ENCODE measurements at places on chromosomes 1 and 21.
A peak's percentile ranks its signal among the peaks of the same experiment; 100 is the strongest.

GRCh38 chr21:25568246-25568645 is 39.0 kb downstream of the MRPL39 start:
- DNase-seq: no peak

GRCh38 chr1:174134003-174134659 is 25.2 kb upstream of the RABGAP1L start:
- DNase-seq: no peak

- DNase-seq: no peak
Observed at GRCh38 chr1:54122135-54122751, 30.6 kb downstream of the CDCP2 start.

DNA sequence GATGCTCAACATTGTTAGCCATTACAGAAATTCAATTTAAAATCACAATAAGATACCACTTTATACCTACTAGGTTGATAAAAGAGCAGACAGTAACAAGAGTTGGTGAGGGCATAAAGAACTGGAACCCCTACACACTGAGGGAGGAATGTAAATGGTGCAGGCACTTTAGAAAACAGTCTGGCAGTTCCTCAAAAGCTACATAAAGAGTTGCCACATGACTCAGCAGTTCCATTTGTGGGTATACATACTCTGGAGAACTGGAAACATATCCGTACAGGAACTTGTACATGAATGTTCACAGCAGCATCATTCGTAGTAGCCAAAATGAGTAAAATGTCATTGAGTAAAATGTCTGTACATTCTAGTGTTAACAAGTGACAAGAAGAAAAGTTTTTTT is 17.0 kb downstream of the NSL1 start:
- peak; percentile 37 for DNase-seq

DNA sequence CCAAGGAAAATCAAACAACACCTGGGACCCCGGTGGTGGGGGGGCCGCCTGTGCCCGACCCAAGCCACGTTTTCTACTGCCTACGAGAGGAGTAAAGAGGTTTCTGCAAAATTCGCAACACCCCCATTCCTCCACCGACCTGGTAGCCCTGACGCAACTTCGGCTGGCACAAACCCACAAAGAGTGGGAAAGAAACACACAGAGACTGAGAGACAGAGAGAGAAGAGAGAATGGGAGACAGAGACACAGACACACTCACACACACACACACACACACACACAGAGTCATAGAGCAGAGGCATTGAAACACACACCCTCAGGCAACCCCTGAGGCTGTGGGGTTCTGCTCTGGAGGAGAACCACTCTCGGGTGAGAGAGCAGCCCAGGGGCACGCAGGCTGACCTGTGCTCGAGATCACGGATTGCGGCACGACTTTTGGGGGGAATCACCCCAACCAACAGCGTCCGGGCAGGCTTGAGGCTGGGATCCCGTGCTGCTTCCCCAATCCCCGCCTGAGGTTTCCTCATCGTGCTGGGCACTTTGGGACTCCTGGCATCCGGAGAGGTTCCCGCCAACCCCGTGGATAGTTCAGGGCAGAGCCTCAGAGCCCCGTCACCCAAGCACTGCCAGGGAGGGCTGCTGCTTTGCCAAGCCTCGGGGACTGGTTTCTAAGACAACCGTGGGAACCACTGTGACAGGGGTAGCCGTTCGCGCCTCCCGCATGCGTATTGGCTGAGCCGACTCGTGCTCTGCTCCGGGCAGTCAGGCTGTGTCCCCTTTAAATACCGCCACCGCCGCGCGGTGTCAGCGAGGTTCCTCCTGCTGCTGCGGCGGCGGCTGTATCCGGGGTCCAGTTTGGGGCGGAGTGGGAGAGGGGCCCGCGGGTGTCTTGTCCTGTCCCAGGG is 682.4 kb upstream of the TPTE start:
- DNase-seq: no peak

- DNase-seq: no peak
Observed at GRCh38 chr1:236122176-236122575, 20.2 kb upstream of the GPR137B start.

- DNase-seq: peak; percentile 55
Observed at GRCh38 chr1:203286161-203286984, 18.9 kb upstream of the BTG2 start.

GRCh38 chr21:38475519-38475918 is 22.8 kb downstream of the ERG start:
- no peak for DNase-seq

DNA sequence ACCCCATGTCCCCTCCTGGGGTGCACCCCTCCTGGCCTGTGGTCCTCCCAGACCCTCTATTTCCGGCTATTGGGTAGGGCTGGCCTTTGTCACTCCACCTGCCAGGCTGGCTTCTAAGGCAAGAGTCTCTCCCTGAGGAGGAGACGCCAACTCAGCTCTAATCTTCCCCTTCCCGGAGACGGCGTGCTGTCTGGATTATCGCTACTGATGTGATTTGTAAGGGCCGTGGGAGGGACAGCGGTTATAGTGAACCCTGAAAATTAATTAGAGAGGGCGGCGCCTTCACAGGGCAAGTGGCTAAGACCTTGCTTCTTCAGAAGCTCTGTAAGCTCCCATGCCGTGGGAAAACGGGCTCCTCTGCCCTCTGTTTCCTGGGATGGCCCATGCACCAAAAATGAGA is 207.0 kb upstream of the VAMP3 start:
- DNase-seq: no peak

GRCh38 chr1:92587445-92587844 is 100.7 kb upstream of the GFI1 start:
- DNase-seq: no peak

GRCh38 chr1:10556430-10557005 is 81.8 kb downstream of the PEX14 start:
- DNase-seq: no peak

DNA sequence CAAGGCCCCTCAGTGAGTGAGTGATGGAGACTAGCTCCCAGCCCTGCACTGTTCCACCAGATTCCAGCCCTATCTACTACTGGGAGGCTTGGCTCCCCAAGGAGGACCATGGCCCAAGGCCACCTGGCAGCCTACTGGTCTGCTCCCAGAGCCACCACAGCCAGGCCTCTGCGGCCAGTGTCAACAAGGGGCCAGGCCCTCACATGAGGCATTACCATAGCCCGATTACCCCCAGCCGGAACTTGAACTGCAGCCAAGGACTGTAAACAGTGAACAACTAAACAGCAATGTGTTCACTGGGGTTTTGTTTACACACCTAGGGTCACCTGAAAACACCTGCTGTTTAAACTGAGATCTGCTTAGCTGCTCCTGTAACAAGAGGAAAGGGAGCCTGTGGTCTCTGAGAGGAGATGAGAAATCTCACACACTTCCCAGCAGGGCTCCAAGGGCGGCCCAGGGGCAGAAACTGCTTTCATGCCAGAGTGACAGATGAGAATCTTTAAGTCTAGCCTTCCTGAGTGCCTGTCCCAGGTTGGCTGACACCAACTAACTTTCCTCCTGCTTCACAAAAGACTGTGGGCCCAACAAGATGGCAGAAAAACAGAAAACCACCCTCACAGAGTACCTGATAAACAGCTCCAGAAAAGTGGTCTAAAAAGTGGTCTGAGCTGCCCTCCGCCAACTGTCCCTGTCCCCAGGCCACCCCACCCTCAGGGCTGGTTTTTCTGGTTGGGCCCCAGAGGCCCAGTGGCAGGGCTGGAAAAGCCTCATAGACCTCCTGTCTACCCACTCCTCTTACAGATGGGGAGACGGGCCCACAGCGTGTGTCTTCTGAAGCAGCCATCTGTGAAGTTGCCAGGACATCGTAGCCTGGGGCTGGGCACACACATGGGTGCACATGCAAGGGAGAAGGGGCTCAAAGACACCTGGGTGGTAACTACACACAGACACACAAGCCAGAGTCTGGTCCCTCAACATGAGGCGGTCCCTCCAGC is 28.8 kb downstream of the MEF2D start:
- no peak for DNase-seq

DNA sequence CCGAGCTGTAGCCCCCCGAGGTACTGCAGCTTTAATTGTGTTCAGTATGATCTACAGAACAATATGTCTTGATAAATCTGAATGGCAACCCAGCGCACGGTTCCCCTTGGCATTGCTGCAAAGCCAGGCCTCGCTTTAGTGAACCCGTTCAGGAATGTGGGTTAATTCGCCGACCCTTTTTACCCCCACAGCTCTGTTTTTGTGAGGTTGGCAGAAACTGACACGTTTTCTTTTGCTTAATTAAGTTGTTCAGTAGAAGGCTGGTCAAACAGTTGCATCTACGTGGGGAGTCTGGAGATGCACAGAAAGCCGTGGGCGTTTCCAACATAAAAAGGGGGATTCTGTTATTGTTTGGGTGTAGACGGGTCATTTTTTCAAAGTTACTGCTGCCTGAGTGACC is 43.2 kb downstream of the OLIG1 start:
- no peak for DNase-seq

DNA sequence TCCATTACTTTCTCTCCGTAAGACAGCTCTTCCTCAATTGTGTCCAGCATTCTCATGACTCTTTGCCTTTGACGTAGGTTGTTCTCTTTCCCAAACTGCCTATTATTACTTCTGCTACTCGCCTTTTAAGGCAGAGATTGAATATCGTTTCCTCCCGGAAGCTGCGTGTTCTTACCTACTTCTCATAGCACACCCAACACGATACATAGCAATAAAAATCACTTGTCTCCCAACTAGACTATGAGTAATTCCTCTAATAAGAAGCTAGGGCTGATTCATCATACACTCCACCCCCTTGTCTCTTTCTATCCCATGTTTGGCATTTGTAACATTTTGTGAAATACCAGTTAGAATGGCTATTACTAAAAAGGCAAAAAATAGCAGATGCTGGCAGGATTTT is 55.8 kb upstream of the SGIP1 start:
- no peak for DNase-seq

- peak; percentile 31 for DNase-seq
Observed at GRCh38 chr21:14312871-14313270, 70.1 kb downstream of the HSPA13 start.

- DNase-seq: no peak
Observed at GRCh38 chr1:29747196-29747595, 510.9 kb downstream of the PTPRU start.

- no peak for DNase-seq
Observed at GRCh38 chr1:9996624-9997582, at the start of gene RBP7. TSS of gene RBP7 (plus strand) at chr1:9997228. CDS start at chr1:9997259, 31 bp downstream.

DNA sequence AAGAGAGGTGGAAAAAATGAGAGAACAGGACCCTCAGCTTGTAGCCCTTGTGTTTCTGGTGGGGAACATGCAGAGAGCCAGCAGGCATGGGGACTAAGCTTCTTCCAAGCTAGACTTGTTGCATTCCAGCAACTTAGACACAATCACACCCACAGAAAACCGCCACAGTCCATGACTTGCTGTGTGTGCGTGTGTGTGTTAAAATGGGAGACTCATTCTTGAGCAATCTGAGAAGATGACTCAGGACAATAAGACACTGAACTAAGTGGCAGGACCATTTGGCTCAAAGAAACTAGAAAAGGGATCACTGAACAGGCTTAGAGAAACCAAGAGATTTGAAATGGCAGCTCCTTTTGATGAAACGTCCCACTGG is 78.0 kb downstream of the HLX start:
- peak; percentile 11 for DNase-seq

- no peak for DNase-seq
Observed at GRCh38 chr1:210250998-210251679, 18.5 kb downstream of the SERTAD4 start.

GRCh38 chr1:84259376-84259775 is 42.1 kb upstream of the SAMD13 start:
- no peak for DNase-seq

DNA sequence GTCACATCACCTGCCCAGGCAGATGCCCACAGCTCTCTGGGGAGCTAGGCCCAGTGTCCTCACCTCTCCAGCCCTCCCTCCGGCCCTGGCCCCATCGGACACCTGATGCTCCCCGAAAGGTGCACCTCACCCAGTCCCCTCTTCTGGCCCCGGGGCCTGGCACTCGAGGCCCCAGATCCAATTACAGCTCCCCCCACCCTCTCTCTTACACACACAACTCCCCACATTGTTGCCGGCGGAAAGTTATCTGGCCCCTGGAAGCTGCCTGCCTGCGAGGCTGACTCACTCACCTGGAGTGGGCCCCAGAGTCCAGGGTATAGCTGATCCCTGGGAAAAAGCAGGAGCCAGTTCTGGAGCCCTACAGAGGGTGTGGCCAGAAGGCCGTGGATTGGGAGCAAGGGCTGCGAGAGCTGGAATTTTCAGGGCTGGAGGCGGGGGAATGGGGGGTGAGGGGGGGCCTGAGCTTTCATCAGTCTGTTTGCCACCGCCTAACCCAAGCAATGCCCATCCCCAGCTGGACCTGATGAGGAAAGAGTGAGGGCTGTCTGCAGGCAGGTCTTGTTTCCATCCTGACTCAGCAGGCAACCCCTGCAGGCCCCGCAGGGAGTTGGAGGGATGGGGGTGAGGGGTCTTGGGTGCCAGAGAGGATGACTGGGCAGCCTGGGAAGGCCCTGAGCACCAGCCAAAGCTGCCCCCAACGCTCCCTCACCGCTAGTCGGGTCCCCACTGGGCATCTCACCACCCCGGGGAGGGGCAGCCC is 948 bp downstream of the FBXO2 start:
- no peak for DNase-seq

DNA sequence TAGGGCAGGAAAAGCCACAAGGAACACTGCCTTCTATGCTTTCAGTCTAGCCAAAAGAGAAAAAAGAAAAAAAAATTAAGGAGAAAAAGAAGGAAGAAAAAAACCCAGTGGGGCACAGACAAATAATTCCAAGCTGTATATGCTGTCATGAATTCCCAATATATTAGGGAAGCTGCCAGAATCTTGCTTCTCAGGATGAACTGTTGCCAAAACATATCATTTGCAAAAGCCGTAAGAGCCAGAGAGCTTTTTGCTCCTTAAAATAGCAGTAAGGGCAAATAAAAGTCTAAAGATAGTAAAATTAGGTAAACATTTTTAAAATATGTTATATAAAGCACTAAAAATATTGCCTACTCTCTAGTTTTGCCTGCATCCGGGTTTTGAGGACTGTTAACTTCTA is 52.1 kb downstream of the PGM1 start:
- DNase-seq: no peak

- no peak for DNase-seq
Observed at GRCh38 chr1:6272868-6273267, 12.0 kb upstream of the GPR153 start.

DNA sequence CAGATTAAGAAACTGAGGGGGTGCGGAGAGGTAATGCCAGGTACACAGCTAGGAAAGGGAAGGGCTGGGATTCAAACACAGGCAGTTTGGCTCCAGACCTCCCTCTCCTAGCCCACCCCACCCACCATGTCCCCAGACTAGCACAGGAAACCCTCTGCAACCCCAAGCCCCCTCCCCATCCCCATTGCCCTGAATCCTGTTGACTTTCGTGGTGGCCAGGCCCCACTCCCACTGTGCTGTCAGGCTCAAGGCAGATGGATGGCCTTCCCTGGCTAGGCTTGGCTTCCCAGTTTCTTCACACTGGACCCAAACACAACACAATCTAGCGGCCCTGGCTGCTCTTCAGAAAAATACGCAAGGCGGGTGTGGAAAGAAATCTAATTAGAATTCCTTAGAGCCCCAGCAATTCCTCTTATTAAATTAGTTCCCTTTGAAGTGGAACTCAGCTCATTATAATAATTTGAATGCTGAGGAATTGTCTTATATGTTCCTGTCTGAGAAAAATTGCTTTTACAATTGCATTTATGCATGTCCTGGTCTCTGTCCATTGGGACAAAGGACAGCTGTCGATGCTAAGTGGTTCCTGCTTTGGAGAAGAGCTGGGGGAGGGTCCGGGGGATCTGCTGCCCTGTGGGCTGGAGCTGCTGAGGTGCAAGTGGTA is 97.4 kb downstream of the SYF2 start:
- DNase-seq: no peak

Data from AML-193 (cell line).